Renal pelvis (tissue), 12 donors: ENCODE measurements at places on chromosomes 5 and 9. TPM values are rescaled to one million over a fixed set of nuclear protein-coding genes. Genes with fewer than 3 reads are reported as not detected.

Gene IRX2
- polyA plus RNA-seq: 22.6 TPM

Gene PCDHB9
- polyA plus RNA-seq: 3.4 TPM

Gene TRPM6
- 0.61 TPM for polyA plus RNA-seq

Gene LCN10
- 2.8 TPM for polyA plus RNA-seq

Gene IL3
- not detected for polyA plus RNA-seq
